ENCODE measurements at places on chromosomes 16 and 17. TPM values are rescaled to one million over a fixed set of nuclear protein-coding genes. Genes with fewer than 3 reads are reported as not detected.

Gene NPW
- total RNA-seq: 1.3 TPM

Gene SRL
- under 0.01 TPM for total RNA-seq

Gene ESRP2
- total RNA-seq: 2.1 TPM

Gene C16orf96
- not detected for total RNA-seq

Gene CD300LB
- not detected for total RNA-seq

Gene C17orf67
- 10.6 TPM for total RNA-seq

Gene GNG13
- total RNA-seq: not detected

Gene CALB2
- not detected for total RNA-seq

Gene KRT23
- not detected for total RNA-seq

Gene HEATR9
- total RNA-seq: not detected

Gene DPEP3
- total RNA-seq: 0.13 TPM

Data from dermis microvascular lymphatic vessel endothelial cell (primary cell).